ENCODE measurements at places on chromosomes 5 and 9.

DNA sequence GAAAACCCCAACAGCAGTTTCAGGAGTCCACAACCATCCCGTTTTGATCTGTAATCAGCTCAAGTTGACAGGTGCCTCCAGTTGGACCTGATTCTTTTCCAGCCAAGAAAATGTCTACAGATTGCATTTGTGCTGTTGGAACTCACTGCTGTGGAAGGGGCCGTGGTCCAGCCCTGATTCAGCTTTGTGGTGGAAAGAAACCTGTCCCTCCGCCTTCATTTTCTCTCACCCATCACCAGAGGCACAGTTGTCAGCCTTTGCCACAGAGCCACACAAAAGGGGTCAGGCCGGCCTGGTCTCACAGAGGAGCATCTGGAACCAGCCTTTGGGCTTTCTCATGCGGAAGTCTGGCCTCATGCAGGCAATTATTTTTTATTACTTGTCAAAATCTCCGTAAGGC is 483.6 kb downstream of the GADD45G start:
- ATAC-seq: no peak

DNA sequence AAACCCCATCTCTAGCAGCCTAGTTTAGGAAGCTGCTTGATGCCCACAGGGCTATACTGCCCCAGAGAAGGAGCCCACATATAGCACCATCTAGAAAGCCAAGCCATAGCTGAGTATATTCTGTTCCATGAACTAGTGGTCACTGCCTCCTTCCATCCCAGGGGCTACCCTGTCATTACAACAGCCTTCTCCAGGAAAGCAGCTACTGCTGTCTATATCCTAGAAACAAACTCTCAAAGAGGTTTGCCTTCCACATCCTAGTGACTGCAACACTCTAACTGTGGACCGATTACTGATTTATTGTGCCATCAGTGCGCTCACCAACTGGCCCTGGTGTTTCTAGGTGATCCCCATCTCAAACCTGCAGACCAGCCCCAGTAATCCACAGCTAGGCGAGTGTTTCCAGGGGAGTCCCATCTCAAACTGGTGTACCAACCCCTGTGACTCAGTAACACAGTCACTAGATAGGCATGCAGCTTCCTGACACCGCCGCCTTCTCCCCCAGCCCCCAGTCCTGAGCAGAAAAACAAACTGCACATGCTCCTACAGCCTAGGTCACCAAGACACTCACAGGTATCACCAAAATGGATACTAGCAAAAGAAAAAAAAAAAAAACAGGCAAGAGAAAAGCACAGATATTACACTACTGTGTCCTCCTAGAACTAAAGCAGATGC is 14.8 kb downstream of the SPTLC1 start:
- ATAC-seq: peak; percentile 98

GRCh38 chr5:163535290-163535689 is 29.9 kb downstream of the MAT2B start:
- no peak for ATAC-seq

GRCh38 chr9:22067196-22067595 is 58.1 kb upstream of the CDKN2B start:
- ATAC-seq: no peak

- no peak for ATAC-seq
Measured at GRCh38 chr9:96006296-96006879, 130.9 kb downstream of the ERCC6L2 start.

DNA sequence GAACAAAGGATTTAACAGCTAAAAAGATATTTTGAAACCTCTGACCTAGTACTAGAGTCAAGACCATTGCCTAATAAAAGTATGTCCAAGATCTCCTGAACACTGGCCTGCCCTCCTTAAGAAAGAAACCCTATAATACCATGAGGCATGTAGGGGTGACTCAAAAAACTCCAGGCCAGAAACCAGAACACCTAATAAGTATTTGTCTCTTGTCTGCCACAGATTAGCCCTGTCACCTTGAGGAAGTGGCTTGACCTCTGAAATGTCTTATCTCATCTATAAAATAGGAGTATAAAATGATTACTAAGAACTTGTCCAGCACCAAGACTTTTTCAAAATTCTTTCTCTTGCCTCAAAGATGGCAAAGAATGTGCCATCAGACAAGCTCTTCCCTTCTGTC is 125.5 kb upstream of the RASGRF2 start:
- no peak for ATAC-seq

Measured in SK-N-SH treated with all-trans-retinoic acid at 6 μM for 48 hours (cell line).